NCI-H1105 (cell line): ENCODE measurements at places on chromosomes 3 and 15.

DNA sequence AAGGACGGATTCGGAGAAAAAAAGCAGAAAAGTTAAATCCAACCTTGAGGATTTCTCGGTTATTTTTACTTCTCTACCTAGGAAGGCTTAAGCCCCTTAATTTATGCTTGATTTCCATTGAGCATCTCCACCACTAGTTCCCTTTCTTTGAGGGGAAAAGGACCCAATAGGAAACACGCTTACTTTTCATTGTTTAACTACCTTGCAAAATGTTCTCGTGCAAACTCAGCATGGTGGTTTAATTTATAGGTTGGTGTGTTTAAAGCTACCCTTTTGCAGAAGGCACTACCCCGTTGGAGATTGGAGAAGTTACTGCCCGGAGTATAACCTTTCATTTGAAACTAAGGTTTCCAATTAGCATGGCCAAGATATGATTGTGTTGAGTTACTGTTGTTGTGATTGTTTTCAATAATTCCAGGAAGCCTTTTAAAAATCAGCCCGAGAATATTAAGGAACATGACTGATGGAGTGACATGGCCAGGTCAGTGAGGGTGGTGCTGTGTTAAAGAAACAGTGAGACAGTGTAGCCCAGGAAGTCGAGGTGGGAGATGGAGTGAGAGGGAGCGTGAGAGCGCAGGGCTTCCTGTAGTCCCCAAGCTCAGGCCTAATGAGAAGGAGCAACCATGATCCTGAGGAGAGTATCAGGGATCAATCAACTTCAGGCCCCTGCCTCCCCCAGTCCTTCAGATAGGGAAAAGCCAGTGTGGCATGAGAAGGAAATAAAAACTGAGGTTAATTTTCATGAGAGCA is 76.6 kb downstream of the AQP9 start:
- no peak for DNase-seq

DNA sequence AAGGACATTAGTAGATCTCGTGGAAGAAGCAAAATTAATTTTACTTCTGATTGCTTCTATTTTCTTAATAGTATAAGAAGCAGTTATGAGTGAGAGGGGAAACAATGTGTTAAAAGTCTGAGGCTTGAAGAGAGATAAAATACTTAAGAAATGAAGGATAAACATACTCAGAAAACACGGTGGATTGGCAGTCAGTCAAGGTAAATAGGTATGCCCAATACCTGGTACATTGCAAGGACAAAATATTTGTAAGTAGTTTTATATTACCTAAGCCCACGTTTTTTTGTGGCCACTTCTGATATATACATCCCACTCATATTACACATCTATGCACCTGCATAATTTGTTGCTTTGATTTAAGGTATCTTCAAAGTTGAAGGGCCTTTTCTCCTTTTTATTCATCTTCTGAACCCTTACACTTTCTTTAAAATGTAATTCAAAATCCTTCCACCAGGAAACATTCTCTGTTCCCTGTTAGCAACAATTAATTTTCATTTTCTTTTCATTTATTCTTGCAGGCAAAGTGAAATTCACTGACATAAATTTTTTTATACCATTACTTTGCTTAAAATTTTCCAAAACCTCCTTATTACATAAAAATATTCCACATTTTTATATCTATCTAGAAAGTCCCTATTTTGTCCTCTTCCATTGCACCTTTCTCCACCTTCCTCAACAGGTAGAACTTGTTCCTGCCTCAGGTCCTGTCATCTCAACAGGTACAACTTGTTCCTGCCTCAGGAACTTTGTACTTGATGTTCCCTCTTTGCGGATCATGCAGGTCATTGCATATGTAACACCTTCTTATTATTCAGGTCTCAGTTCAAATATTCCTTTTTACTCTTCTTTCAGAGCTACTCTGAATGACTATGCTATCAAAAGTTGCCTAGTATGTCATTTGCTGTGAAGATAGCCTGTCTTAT is 755.7 kb upstream of the ALCAM start:
- DNase-seq, result no peak

DNA sequence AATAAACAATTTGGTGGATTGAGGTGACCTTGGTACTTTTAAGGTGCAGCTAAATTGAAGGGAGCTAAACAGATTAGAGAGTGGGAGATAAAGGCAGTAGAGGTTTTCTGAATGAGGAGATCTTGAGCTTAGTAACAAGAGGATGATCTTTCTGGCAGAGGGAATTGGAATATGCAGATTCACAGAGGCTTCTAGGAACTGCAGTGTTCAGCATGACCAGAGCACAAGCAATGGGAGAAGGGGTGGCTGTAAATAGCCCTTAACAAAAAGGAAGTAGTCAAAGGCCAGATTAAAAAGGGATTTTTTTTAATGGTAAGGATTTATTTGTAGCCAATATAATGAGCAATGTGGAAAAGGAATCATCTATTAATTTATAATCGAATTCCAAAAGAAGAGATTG is 5.7 kb upstream of the BNIP2 start:
- DNase-seq, result no peak

GRCh38 chr3:171556148-171556547 is 95.9 kb upstream of the TNIK start:
- DNase-seq, result peak; percentile 62
